ENCODE measurements at places on chromosomes 3 and 15.

GRCh38 chr3:138381950-138382715, 33.8 kb downstream of the MRAS start:
- DNase-seq, result no peak

GRCh38 chr3:132461544-132461943, 44.2 kb downstream of the DNAJC13 start:
- DNase-seq, result no peak

GRCh38 chr3:4741404-4742307, 237.6 kb upstream of the BHLHE40 start:
- no peak for DNase-seq

GRCh38 chr15:29131840-29132420, 137.7 kb downstream of the NSMCE3 start:
- DNase-seq, result no peak

- peak; percentile 12 for DNase-seq
Observed at GRCh38 chr3:48194446-48195071, 6.3 kb upstream of the CDC25A start.

DNA sequence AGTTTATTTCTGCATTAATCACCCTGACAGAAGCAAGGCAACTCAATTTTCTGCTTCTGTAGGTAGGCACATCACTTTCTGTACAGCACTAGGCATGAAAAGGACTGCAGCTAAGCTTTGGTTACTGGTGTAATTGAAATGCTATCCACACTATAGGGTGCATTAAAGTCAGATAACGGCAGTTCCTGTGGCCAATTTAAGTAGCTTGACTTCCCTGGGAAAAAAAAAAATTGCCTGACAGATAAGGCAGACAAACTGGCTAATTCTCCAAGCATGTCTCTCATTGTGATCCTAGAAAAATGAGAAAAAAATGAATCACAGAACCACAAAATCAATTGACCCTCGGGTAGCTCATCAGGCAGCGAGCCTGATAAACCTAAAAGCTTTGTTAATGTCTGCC, 151.4 kb downstream of the MEIS2 start:
- no peak for DNase-seq

DNA sequence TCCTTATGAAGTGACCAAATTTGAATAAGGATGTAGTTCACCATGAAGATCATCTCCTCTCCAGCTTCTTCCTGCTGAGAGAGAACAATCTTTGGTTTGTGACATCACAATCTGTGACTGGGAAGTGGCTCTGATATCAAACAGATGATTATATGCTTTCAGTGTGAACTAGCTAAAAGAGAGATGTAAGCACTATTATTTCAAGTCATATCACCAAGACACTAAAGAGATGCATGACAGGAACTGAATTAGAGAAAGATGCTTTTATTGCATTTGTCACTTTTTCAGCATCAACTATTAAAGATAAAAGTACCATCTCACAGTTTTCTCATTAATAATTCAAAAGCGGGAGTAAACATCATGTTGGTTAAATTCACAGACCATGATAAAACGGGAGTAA, 3.5 kb downstream of the CHRM5 start:
- DNase-seq, result no peak

DNA sequence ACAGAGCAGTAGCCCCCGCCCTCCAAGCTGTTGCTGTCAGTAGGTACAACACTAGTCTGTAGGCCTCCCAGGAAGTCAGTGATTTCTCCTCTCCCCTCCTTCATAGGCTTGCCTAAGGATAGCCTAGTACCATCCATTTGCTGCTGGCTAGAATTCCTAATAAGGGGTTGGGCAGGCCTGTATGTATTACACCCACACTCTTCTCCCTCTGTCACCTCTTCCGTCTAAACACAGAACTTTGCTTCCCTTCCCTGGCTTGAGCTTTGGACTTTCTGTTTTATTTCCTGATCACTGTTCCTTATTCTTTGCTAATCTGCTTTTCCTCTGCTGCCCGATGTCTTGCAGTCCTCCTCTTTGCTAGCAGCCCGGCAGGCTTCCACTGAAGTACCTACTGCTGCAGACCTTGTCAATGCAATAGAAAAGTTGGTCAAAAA, 93.4 kb upstream of the UMPS start:
- no peak for DNase-seq

- no peak for DNase-seq
Observed at GRCh38 chr15:64004587-64004986, 41.7 kb downstream of the DAPK2 start.

GRCh38 chr3:12870942-12871341, 29.6 kb upstream of the RPL32 start:
- DNase-seq, result no peak

DNA sequence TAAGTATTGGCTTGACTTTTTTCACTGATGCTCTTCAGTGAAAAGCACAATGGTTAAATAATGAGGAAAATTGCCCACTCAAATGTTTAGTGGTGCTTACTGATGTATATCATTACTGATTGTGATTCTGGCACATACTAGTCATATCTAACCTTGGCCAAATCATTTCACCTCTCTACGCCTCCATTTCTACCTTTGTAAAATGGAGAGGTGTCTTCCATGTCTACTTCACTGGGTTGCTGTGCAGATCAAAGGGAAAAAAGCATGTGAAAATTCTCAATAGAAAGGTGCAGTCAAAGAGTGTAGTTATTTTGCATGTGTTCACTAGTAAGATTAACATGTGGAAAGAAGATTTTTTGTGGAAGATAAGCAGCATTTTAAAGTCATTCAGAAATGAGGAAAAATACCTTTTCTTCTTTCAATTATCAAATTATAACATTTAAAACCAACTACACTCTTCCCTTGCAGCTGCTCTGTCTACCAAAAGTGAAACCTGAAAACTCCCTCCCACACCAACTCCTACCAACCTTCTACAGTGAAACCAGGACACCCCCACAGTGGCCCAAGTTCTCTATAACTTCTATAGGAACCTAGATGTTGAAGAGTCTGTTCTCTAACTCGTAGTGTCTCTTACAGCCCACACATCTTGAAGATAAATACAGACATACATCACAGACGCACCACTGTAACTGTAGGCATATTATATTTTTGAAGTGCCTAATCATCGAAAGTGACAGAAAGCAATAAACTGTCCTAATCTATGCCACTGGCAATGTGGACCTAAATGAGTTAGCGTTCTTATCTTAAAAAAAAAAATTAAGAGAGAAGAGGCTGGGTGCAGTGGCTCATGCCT, 1.4 kb downstream of the CD200R1 start:
- no peak for DNase-seq

GRCh38 chr3:30141178-30141581, 465.2 kb upstream of the TGFBR2 start:
- DNase-seq, result peak; percentile 42

GRCh38 chr3:72505539-72506405, 342.5 kb downstream of the SHQ1 start:
- no peak for DNase-seq

- DNase-seq, result no peak
Observed at GRCh38 chr15:89408372-89409183, 74.0 kb upstream of the POLG start.

- DNase-seq, result no peak
Observed at GRCh38 chr15:93298901-93299300, 209.9 kb upstream of the RGMA start.

- DNase-seq, result no peak
Observed at GRCh38 chr3:163368168-163368567, 1710.1 kb downstream of the SI start.

DNA sequence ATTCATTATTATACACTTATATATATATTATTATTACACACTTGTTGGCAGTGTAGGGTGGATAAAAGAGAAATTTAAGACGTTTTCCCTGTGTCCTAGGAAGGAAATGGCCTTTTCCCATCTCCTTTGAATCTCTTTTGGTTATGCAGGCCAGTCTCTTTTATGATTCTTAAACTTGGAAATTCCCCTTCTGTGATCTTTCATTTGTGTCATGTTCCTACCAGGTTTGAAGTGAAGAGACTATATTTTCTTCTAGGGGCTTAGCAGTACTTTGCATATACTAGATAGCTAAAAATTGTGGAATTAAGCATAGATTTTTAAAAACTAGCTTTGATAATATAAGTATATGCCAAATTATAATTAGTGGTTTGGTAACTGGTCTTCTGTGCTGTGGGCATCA, 58.5 kb downstream of the BBX start:
- DNase-seq, result no peak

DNA sequence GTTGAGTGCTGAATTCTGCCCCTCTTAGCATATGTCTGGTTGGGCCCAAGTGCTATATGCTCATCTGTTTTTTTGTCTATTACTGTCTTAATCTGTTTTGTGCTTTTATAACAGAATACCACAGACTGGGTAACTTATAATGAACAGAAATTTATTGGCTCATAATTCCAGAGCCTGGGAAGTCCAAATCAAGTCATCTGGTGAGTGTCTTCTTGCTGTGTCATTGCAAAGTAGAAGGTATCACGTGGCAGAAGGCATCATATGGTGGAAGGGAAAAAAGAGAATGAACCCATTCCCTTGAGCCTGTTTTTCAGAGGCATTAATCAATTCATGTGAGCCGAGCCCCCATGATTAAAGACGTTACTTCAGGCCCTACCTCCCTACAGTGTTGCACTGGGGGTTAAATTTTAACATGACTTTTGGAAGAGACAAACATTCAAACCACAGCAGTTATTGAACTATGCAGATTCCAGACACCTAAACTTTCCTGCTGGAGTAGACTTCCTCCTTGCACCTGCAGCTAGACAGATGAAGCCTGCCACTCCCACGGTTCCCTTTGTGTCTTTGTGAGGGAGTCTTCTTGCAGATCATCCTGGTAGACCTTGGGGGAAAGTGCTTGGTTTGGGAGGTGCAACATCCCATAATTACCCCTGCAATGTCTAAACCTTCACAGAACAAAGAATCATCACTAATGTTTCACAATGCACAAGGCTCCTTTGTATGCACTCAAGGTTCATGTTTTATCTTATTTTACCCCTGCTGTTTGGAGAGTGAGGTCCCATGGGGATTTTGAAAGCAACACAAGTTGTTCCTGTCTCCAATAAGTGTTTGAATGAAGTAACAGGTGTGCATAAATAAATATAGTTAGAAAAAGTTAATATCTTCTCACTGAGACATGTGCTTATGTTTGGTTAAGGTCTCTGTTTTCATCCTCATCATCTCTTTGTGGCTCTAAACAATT, 64.7 kb upstream of the XCR1 start:
- DNase-seq, result no peak

DNA sequence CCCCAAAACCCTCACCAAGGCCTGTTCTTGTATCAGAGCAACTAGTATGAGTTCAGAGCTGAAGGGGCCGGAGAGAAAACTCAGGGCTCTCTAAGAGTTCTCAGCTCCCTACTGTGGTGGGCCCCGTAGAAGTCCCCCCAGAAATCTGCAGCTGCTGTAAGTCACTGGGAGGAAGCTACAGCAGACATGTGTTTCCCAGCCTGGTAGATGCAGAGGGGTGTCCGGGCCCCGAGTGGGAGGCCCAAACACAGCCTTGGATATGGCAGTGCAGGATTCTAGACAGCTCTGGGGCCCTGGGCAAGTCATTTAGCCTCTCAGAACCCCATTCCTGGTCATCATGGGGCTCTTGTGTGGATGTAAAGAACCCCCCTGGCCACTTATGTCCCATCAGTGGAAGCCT, 39.2 kb upstream of the CSPG4 start:
- DNase-seq, result no peak

All from DMS 273 treated with DMSO at 0.1 percent for 48 hours (cell line).